Stomach (tissue), 19 donors: ENCODE measurements at places on chromosomes 4 and X. TPM values are rescaled to one million over a fixed set of nuclear protein-coding genes. Genes with fewer than 3 reads are reported as not detected.

The ENAM gene
- not detected for total RNA-seq

The NLRP2B gene
- total RNA-seq, result not detected

- no peak for DNase-seq
Measured at GRCh38 chr4:16931339-16932305, 33.2 kb upstream of the LDB2 start.

DNA sequence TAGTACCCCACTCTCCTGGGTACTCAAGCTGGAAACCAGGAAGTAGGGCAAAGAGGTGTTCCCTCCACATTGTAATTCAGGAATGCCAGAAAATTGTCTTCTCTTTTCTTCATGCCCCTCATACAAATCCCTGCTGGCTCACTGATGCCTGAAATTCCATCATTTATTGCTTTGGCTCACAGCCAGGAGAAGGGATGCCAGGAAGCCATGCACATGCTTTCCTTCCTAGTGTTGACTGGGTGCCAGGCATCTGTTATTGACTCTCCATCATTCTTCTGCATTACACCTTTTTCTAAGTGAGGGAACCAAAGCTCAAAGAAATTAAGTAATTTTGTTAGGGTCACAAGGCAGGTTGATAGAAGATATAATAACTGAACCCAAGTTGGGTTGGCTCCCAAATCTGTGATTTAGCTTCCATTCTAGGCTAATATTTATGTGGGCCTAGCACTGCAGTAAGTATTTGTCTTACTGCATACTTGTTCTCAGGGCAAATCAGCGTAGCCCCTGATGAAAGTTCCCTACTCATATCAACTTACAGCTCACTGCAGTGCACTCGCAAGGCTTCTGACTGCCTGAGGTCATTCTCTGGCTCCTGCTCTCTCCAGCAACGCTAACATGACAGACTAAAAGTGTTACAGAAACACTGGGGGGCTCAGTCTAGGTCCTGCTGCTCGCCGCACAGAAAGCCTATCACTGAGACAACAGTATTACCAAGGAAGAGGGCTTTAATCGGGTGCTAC, 89.0 kb downstream of the TRAPPC11 start:
- DNase-seq, result no peak

GRCh38 chr4:54067166-54067565, 2.8 kb upstream of the CHIC2 start:
- peak; percentile 43 for DNase-seq

DNA sequence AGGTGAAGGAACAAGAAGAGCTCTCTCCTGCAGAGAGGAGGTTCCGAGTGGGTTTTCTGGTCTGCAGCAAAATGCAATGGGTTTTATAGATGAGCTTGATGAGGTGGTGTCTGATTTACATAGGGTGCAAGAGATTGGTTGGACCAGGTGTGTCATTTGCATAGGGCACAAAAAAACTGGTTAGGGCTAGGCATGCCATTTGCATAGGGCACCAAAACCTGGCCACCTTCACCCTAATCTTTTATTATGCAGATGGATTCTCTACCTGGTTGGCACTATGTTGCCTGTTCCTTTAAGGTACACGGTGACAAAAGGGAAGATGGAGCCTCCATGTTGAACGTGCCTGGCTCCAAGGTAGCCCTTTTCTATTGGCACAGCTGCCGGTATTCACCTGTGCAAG, 94.5 kb upstream of the PRKX start:
- no peak for DNase-seq

- DNase-seq, result no peak
Measured at GRCh38 chrX:68363984-68364383, 69.3 kb downstream of the OPHN1 start.
